ENCODE measurements at places on chromosomes 12 and 14. TPM values are rescaled to one million over a fixed set of nuclear protein-coding genes. Genes with fewer than 3 reads are reported as not detected.
A peak's percentile ranks its signal among the peaks of the same experiment; 100 is the strongest.

RNF212B gene
- not detected for total RNA-seq

ART4 gene
- total RNA-seq: 0.21 TPM

GPRC5D gene
- total RNA-seq: not detected

HPD gene
- total RNA-seq: not detected

FAM181A gene
- not detected for total RNA-seq

ISM2 gene
- total RNA-seq: not detected

FOXG1 gene
- not detected for total RNA-seq

SMAGP gene
- total RNA-seq: 77.3 TPM

GRCh38 chr14:106134886-106135285 lies 608.5 kb downstream of the TMEM121 start:
- no peak for DNase-seq

GRCh38 chr12:1122786-1123185 lies 131.8 kb downstream of the ERC1 start:
- DNase-seq: no peak

DNA sequence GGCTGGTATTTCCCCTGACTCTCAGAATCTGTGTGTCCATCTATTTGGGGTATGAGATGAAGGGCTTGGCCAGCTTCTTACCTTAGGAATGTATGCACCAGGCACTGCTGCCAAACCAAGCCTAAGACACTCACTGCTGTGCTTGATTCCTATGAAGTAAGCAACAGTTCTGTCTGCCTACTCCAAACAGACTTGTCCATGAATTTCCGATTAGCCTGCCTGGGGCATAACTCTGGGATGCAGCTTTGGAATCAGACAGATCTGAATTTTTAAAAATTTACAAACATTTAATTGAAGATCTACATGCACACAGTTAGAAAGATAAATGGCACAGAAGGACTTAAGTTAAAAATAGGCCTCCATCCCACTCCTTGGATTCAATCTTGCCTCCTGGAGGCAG lies 59.5 kb upstream of the JDP2 start:
- DNase-seq: no peak

GRCh38 chr12:56375598-56376434 lies 13.2 kb upstream of the APOF start:
- no peak for DNase-seq

DNA sequence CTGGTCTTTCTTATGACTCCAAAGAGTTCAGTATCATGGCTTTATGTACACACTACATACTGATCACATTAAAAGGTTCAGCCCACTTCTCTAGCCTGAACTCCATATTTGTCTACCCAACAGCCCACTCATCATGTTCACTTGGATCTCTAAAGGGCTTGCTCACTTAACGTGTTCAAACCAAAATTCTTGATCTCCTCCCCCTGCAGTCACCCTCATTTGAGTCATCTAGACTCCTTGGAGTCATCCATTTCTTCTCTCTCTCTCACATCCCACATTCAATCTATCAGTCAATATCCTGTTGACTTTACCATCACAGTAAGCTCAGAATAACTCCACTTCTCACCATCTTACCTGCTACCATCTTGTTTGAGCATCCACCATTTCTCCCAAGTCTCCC lies 148.4 kb upstream of the ARID2 start:
- no peak for DNase-seq

DNA sequence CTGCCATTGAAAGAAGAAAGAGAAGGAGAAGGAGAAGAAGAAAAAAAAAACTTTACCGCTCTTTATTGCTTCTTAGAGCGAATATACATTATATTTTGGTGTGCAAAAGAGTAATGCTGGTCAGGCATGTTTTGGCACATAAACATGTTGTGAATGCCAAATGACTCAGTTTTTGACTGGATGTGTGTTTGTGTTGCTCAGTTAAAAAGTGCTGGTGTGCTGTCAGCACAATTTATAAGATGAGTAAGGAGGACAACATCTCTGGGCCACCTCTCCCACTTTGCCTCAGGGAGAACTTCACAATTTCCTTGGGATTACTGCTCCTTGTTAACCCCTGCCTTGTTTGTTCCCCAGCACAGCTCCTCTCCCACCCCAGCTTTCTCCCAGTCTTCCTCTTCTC lies 584.8 kb downstream of the ETNK1 start:
- no peak for DNase-seq

DNA sequence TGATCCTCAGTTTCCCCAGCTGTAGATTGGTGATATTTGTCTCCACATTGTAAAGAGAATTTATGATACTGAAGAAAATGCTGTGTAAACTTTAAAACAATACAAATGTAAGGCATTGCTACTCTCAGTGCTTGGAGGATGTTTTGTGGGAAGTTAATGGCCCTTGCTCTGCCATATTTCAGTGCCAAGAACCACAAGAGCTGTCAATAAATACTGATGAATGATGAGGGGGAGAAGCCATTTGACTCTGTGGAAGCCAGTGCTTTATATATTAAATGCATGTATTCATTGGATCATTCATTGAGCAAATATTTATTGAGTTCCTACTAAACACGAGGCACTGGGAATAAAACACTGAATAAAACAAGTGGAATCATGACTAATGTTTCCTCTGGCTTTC lies 30.8 kb downstream of the CACNA1C start:
- DNase-seq: no peak

DNA sequence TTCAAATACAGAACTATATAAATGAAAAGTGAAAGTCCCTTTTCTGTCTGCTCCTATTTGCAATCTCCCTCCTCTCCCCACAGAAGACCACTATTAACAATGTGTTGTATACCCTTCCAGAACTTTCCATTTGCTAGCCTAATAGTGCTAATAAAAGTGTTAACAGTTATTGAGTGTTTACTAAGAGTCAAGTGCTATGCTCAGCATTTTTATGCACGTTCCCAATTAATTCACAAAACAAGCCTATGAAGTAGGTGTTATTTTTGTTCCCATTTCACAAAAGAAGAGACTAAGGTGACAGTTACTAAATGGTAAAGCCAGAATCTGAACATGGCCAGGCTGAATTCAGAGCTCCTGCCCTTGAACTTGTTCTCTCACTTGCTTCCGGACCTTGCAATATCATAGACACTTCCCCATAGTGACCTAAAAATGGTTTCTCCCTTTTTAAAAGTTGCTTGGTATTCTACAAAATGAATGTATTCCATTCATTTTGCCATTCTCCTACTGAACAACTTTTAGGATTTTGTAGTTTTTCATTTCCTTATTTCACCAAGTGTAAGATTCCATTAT lies 1.6 kb upstream of the PRKAB1 start:
- DNase-seq: no peak

DNA sequence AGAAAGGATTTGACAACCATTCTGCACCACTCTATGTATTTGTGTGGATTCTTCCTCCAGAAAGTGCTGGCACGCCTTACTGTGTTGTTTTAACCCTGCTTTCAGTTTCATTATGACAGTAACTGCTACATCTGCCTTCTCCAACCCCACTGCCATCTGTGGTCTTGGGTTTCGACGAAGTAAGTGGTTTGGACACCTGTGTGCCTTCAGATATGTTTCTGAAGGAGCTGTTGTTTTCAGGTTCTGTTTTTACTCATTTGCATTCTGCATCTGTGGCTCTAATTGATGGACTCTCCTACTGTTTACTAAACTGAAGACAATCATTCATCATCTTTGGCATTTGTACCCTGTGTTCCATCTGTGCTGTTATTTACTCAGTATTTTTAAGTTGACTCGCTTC lies 4.1 kb downstream of the TSHR start:
- peak; percentile 24 for DNase-seq

DNA sequence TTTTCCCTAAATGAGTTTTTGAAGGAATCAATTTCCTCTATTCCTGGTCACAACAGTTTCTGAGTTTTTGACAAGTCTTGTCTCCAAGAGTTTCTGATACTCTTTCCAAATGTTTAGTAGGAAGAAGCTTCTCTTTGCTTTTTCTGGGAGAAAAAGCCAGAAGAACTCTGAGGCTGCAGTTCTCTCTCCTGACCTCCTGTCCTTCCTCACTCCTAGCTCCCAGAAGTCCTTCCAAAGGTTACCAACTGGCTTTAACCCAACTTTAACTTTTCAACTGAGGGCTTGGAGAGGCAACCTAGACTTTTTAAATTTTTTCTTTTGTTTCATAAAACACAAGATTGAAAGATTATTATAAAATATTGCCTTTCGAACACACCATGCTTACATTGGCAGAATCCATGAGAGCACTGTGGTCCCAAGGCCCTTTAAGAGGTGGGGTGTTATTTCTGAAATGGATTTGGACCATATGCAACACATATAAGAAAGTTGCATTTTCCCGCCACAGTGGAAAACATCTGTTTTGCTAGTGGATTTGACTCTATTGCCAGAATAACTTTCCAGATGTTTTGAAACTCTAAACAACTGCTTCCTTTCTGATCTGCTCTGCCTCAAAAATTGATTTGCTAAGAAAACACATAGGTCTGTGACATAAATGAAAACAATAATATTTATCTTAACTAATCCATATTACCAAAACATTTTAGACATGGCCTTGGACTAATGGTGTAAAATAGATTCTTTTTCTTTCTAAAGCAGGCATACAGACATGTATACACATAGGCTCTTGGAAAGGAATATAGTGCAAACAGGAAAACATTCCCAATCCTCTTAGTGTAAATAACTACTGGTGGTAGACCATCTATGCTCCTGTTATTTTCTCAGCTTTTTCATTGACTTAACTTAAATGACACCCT lies 22.3 kb upstream of the EPS8 start:
- DNase-seq: no peak

DNA sequence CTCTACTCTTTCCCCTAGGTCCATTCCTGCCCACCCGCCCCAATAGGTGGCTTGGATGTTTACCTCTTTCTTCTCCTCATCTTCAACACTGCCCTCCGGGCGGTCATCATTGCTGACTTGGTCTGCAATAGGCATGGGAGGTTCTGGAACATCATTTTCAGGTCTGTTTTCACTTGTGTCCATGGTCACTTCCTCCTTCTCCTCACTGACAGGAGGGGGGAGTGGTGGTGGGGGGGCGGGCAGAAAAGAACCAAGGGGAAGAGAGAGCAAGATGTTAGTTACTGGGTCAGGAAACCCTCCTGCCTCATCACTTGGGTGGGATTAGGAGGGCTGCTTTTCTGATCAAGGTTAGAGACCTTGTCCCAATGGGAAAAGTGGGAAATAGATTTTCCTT lies 12.1 kb upstream of the CDH24 start:
- no peak for DNase-seq

GRCh38 chr14:96309133-96309895 lies 53.3 kb downstream of the BDKRB1 start:
- peak; percentile 39 for DNase-seq

DNA sequence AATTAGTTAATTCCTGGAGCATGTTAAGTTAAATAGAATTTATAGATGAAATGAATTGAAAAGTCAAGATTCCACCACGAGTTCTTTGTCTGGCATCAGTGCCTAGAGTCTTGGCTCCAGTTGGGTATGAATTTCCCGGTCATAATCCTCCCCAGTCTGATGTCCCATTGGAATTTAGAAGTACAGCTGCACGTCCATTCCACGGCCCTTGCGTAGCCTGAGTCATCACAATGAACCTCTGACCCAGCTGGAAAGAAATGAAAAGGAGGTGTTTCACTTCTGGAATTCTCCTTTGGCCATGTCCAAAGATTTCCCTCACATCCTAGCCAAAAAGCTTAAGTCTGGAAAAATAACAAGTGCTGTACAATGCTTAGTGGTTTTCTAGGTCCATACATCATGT lies 122.7 kb downstream of the KICS2 start:
- DNase-seq: no peak

- DNase-seq: no peak
These were observed 12.1 kb downstream of the KRT85 start for GRCh38 chr12:52355176-52355575.

GRCh38 chr12:49863946-49864797 lies 21.3 kb upstream of the BCDIN3D start:
- no peak for DNase-seq

- no peak for DNase-seq
These were observed 55.6 kb downstream of the KIF26A start for GRCh38 chr14:104194016-104194415.

DNA sequence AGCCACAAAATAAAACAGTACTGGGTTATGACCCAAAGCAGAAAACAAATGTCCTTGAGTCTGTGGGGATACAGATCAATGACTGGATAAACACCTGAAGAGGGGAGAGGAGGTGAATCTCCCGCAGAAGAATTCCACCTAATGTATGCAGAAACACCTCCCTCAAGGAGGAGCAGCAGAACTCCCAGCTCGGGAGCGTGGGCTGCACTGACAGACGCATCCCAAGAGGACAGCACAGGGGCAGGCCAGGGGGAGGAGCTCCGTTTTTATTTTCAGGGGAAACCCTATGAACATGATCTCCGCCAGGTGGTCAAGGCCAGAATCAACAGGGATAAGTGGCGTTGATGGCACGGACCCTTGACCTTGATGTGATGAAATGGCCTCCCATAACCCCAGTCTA lies 41.8 kb upstream of the PPP2R5C start:
- no peak for DNase-seq

GRCh38 chr12:110853836-110854235 lies 7.0 kb downstream of the CCDC63 start:
- no peak for DNase-seq

- DNase-seq: peak; percentile 71
These were observed 36.9 kb upstream of the SINHCAF start for GRCh38 chr12:31362759-31363415.

- no peak for DNase-seq
These were observed 58.8 kb downstream of the RTN1 start for GRCh38 chr14:59811815-59812214.
